ENCODE measurements at places on chromosomes 6 and 20. TPM values are rescaled to one million over a fixed set of nuclear protein-coding genes. Genes with fewer than 3 reads are reported as not detected.
A peak's percentile ranks its signal among the peaks of the same experiment; 100 is the strongest.

Gene PBOV1
- 0.04 TPM for polyA plus RNA-seq

Gene PTK6
- 0.43 TPM for polyA plus RNA-seq

Gene KCNG1
- polyA plus RNA-seq: 0.31 TPM

Gene ADAM33
- polyA plus RNA-seq: 8.5 TPM

Gene PLAGL2
- polyA plus RNA-seq: 24.8 TPM

Gene TEAD3
- 32.0 TPM for polyA plus RNA-seq

Gene SIRPD
- not detected for polyA plus RNA-seq

GRCh38 chr6:167968091-167968490 is 29.4 kb upstream of the KIF25 start:
- no peak for DNase-seq

GRCh38 chr6:168024951-168025510 is 27.6 kb downstream of the KIF25 start:
- no peak for DNase-seq

DNA sequence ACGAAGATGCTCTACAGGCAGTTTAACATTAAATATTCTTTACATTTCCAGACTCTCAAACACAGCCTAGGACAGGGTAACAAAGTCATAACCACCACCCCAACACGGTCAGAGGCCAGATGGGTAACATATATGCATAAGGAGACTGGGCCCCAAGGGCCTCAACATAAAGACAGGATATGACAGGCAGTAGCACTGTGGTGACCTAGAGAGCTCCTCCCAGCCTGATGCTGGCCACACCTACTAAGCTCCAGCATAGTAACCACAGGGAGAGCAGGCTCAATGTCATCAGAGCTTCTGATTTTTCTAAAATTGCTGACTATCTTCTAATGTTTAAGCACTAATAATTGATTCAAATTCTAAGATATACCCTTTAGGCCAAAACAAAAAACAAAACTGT is 21.7 kb downstream of the SMLR1 start:
- DNase-seq: no peak

DNA sequence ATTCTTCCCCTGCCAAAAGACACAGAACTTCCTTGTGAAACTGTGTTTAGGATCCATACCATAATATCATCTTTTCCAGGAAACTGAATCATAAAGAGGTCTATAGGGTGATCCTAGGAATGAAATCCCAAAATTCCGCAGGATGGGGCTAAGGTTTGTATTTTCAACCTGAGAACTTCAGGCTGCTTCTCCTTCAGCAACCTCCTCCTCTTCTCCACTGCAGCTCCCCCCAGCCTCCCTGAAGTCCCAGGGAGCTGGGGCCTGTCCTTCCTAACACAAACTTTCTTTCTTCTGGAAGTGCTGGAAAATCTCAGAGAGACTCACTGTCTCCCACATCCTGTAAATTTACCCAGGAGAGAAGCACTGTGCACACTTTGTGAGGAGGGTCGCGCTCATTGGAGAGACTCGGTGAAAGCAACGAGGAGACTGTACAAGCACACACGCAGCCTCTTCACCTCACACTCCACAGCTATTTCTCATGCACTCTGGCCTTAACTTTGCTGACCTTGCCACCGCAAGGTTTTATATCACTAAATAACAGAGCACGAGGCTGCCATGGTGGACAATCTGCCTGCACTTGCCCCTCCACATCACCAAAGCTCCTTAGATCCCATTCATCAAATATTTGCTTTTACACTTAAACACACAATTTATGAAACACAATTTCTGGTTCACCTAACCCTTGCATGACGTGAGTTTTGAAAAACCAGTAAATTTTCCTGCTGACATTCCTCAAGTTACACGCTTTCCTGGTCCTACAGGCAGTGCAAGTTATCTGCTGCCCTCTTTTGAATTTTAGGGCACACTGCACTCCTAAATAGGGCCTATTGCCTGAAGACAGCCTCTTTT is 14.3 kb downstream of the ID4 start:
- DNase-seq: peak; percentile 78

DNA sequence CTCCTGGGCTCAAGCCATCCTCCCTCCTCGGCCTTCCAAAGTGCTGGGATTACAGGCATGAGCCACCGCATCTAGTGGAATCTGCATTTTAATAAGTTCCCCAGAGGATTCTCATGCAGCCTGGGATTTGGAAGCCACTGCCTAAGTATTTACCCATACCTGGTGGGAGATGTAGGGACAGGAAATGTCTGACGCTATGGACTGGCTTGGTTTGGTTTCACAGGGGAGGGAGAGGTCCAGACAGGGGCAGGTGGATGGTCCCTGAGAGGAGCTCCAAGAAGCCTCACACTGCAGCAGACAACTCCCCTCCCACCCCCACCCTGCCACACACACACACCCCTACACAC is 4.4 kb downstream of the VSTM2L start:
- DNase-seq: no peak

- no peak for DNase-seq
Observed at GRCh38 chr6:117142995-117143394, 122.4 kb upstream of the VGLL2 start.

GRCh38 chr20:17610566-17611289 is 40.9 kb downstream of the DSTN start:
- DNase-seq: no peak

GRCh38 chr6:100382767-100383195 is 81.9 kb downstream of the SIM1 start:
- no peak for DNase-seq

DNA sequence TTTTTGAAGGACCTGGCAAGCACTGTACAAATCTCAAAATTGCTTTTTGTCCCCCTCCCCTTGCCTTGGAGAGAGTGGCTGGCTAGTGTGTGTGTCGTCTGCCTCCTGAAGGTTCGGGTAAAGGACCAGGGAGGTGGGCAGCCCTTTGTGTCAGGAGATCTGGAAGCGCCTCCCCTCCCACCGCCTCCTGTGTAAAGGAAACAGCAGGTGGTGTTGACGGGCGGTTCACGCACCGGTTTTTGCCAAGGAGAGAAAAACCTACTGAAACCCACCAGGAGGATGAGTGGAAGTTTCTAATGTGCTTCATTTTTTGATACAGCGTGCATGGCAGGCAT is 1.2 kb downstream of the ENTPD6 start:
- DNase-seq: no peak

DNA sequence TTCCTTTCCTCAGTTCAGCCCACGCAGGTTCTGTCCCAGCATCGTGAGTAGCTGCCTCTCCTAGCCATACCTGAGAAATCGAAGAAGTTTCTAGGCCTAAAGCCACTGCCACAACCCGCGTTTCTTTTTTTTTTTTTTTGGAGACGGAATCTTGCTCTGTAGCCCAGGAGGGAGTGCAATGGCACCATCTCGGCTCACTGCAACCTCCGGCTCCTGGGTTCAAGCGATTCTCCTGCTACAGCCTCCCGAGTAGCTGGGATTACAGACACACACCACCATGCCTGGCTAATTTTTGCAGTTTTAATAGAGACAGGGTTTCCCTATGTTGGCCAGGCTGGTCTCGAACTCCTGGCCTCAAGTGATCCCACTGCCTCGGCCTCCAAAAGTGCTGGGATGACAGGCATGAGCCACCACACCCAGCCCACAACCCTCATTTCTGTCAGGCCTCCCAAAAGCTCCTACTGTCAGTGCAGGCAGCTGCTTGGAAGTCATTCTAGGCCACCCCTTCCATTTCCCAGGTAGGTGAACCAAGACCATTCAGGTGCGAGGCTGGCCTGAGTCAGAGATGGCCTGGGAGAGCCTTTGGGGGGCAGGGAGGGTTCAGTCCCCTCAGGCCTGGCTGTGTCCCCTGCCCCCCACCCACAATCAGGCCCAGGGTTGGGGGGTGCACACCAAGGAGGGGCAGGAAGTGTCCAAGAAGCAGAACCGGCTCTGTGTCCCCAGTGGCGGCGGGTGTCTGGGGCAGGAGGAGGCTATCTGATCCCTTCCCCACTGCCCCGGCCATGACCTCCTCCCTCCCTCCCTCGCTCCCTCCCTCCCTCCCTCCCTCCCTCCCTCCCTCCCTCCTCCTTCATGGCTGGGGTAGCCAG is 47.2 kb downstream of the NOL4L start:
- no peak for DNase-seq

DNA sequence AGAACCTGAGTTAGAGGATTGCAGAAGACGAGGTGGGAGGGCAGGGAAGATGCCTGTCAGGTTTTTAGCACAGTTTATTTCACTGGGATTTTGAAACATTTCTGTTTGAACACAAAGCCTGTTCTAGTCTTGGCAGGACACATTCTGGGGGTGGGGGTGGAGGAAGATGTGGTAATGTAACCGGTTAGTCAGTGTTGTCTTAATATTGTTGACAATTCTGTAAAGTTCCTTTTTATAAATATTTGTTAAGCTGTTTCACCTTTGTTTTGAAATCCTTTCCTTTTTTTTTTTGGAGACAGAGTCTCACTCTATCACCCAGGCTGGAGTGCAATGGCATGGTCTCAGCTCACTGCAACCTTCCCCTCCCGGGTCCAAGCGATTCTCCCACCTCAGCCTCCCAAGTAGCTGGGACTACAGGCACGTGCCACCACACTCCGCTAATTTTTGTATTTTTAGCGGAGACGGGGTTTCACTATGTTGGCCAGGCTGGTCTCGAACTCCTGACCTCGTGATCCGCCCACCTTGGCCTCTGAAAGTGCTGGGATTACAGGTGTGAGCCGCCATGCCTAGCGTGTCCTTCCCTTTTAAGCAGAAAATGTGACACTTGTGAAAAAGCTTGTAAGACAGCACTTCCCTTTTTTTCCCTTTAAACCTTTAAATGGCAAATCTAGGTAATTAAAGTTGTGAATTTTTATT is 20.2 kb downstream of the SLC9A8 start:
- DNase-seq: no peak

GRCh38 chr6:119891206-119891605 is 541.6 kb upstream of the MAN1A1 start:
- DNase-seq: no peak

DNA sequence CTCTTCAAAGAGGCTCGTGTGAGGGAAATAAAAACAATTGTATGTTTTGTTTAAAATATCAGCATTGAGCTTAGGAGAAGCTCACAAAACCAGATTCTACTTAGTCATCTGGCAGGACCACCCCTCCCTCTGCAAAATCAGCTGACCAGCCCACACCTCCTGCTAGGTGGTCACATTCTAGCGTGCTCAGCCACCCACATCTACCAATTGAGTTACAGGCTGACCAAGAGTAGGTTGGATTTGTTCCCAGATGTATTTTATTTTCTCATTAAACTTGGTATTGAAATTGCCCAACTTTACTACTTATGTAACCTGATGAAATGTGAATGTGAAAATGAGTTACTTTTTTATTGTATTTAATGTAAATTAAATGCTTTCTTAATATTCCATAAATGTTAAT is 56.2 kb downstream of the SLC22A2 start:
- peak; percentile 35 for DNase-seq

GRCh38 chr6:2021713-2022125 is 223.7 kb downstream of the GMDS start:
- DNase-seq: peak; percentile 89

DNA sequence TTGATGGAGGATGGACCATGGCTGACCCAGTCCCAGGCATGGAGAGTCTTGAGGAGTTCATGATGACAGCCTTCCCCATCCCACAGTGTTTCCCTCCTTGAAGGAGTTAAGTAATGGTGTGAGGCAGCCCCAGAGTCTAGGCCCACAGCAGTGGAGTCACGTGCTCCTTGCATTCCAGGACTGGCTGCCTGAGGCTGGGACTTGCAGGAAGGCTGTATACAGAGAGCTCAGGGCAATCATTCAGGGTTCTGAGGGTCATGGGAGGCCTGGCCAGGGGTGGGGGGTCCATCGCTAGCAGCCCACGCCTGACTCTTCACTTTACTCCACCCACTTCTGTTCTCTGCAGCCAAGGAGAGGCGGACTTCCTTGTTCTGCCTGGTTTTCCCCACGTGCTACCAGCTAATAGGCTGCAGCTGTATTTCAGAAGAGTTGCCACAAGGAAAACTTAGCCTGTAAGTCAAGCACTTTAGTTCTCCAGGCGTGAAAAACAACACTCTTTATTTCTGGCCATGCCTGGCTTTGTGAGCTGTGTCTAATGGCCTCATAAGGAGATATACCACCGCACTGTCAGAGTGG is 272.5 kb downstream of the DHX35 start:
- DNase-seq: no peak

DNA sequence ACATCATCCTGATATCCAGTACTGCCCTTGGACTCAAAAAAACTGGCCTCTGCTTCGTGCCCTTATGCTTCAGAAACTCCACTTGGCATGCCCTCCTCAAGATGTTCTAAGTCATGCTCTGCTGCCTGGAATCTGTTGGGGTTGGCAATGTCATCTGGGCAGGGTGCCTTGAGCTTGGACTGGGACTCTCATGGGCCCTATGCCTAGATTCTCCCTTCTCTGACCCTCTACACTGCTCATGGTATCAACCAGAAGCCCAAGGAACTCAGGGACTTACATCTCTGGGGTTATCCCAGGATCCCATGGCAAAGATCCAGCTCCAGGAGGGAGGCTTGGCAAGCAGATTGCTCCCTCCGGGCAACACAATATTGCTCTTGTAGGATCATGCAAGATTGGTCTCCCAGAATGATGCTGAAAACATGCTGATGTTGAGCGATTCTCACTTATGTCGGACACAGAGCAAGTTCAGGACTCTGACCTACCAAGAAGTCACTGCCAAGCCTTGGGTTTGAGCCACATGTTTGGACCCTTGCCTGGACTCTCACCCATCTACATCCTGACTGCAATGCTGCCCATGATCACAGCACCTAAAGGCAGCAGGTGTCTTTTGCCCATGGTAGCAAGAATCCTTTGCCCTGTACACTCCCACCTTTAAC is 88.8 kb downstream of the ADAT2 start:
- no peak for DNase-seq

- DNase-seq: no peak
Observed at GRCh38 chr6:163321717-163322116, 92.8 kb upstream of the QKI start.

DNA sequence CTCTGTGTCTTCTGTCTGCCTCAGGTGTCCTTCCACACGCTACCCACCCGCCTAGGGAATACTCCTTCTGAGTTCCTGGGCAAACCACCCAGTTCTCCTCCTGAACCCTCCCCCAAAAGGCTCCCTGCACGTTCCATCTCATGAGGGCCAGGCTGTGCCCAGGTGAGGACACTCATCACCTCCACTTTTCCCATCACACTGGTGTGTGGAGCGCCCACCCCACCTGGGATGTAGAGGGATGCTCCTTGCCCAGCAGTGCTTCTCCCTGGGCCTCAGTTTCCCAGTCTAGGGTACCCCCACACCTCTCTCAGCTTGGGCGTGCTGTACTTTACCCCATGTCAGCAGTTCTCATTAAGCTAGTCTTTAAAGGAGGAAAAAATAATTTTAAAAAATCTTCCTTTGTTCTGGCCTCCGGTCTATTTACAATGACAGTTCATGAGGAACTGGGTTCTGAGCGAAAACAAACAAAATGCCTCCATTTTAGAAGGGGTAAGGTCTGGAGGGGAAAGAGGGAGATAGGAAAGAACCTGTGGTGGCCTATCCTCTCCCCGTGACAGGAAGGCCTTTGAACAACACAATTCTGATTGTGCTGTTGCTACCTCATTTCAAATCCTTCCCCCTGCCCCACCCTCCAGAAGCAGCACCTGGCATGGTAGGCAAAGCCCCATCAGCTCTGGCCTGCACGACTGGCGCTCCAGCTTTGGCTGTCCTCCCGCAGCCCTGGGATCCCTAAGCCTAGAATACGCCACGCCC is 1.7 kb upstream of the C20orf203 start:
- DNase-seq: no peak

GRCh38 chr20:34403908-34404307 is 40.8 kb downstream of the ITCH start:
- no peak for DNase-seq

- DNase-seq: no peak
Observed at GRCh38 chr6:158761746-158762145, 57.4 kb downstream of the EZR start.

Data from right lung (tissue), 10 donors.